CD4-positive, alpha-beta T cell treated with Interleukin-21 for 1 hour (primary cell): ENCODE measurements at places on chromosomes 2 and 18.

DNA sequence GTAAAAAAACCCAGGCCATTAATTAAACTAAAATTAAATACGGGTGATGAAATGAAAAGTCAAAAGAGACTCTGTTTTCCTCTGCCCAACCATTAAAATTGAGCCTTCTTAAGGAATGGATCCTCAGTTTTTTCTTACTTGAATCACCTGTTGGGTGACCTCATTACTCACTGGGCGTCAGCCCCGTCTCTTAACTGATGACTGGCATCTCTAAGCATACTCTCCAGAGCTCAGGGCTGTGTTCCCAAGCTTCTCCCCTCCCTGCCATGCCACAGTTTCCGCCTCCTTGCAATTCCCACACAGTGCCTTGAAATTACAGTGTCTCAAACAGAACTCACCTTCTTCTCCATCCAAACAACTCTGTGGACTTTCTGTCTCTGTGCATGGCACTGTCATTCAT, 421.1 kb upstream of the CELF4 start:
- DNase-seq: no peak

DNA sequence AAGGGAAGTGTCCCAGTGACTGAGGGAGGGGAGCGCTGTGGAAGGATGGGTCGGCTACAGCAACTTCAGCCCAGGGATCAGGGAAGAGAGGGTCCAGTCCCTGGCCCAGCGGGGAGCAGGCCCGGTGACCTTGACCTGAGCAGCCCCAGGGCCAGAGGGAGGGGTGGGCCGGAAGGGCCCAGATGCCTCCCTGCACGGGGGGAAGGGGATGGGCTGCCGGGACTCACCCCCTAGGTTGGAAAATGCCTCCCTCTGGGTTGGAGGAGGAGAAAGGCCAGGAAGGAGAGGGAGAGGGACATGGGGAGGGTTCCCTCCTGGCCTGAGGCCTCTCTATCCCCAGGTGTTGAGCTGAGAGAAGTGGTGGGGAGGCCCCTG, 19.8 kb downstream of the GPC1 start:
- DNase-seq: no peak

DNA sequence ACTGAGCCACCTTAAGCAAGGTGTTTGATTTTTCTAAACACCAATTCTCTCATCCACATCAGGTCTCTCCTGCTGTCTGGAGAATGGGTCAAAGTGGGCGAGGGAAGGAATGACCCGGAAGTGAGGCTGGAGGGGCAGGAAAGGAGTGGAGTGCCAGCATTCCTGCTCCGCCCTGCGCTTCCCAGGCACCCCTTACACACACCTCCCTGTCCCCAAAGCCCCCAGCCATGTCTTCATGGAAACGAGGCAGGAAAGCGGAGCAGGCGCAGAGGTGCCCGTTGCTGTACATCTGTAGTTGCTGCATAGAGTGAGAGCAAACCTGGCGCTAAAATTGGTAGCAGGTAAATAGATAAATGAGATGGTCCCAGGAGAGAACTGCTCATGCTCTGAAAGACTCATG, 27.2 kb upstream of the NT5DC4 start:
- no peak for DNase-seq

DNA sequence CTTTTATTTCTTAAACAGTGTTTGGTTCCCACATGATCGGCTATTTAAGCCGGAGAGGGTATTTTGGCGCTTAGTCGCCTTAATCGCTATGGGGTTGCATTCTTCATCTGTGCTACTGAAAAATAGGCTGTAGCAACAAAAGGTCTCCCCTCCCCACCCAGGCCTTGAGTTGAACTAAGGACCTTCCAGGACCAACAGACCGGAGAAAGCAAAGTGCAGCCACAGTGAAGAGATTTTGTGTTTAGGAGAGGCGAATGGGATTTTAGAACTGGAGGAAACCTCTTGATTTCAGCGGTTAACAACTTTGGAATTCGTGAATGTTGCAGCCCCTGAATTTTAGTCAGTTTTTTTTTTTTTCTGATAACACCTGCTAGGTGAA, 1.4 kb downstream of the ITGA6 start:
- no peak for DNase-seq

DNA sequence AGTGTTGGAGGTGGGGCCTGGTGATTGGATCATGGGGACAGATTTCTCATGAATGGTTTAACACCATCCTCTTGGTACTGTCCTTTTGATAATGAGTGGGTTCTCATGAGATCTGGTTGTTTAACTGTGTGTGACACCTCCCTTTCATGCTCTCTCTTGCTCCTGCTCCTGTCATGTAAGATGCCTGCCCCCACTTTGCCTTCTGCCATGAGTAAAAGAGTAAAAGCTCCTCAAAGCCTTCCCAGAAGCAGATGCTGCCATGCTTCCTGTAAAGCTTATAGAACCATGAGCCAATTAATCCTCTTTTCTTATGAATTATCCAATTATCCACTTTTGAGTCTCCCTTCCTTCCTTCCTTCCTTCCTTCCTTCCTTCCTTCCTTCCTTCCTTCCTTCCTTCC, 317.7 kb downstream of the RDH14 start:
- no peak for DNase-seq

- no peak for DNase-seq
These were observed 33.0 kb downstream of the ADI1 start for GRCh38 chr2:3486047-3487027.

- DNase-seq: no peak
These were observed 163.0 kb upstream of the NOSTRIN start for GRCh38 chr2:168639441-168639898.

GRCh38 chr18:45270289-45270771, 344.9 kb upstream of the SLC14A2 start:
- DNase-seq: no peak

DNA sequence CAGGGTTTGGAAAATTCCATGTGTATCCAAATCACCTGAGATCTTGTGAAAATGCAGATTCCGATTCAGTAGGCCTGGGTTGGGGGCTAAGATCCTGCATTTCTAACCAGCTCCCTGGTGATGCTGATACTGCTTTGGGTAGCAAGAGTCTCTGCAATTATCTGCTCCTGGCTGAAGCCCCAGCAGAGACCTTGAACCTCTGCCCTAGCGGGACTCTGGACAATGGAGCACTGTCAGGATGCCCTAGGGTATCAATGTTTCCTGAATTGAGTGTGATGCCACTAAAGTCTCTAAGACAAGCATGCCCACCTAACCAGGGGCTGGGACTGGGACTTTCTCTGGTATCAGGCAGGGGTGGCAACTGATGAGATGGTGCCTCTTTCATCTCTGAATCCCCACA, 49.4 kb upstream of the KLHL29 start:
- no peak for DNase-seq

DNA sequence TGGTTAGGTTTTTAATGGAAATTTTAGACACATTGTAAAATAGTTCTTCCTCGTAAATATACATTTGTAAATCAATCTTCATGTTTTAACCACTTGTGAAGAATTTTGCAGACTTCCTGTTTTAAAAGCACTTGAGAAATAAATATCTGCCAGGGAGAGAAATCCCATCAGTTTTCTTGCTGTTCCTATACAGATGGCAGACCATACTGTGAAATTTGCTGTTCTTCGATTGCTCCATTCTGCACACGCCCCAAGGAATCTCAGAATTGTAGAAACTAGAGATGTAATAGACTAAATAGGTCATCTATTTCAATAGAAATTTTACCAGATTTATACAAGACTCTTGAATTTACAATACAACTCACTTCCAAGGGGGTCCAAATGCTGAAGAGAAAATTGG, 75.8 kb upstream of the PIK3C3 start:
- DNase-seq: no peak

GRCh38 chr18:70005580-70005979, 57.9 kb upstream of the CD226 start:
- DNase-seq: no peak

GRCh38 chr2:27914805-27915175, 24.3 kb downstream of the BABAM2 start:
- no peak for DNase-seq

GRCh38 chr18:72452328-72452727, 91.8 kb downstream of the CBLN2 start:
- no peak for DNase-seq

DNA sequence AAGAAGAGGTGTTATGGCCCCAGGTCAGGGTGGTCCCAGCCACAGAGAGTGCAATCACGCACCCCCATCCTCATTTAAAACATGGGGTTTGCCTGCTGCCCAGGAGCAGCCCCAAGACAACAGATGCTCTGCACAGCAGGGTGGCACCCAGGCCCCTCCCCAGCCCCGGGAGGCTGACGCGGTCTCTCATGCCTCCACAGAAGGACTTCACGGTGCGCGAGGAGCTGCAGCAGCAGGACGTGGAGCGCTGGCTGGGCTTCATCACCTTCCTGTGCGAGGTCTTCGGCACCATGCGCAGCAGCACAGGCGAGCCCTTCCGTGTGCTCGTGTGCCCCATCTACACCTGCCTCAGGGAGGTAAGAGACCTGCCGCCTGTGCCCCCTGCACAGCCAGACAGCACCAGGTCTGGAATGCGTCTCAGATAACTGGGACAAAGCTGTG, 133.7 kb downstream of the SMAD7 start:
- DNase-seq: no peak

GRCh38 chr2:58137856-58138255, 91.2 kb downstream of the VRK2 start:
- DNase-seq: no peak

DNA sequence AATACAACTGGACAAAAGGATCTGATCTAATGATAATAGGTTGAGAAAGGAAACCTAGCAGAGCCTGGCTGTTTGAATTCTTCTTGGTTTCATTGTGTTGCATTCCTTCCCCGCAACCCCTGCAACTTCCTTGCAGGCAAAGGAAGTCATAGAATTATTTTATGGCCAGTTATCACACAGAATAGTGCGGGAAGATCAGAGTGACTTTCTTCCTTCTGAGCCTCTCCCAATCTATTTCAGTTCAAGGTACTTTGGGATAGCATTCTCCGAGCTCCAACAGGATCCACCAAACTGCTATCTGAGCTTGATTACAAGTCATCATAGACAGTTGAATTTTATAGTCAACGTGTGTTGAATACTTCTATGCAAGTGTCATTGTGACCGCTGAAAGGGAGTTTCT, 441.1 kb downstream of the DCC start:
- DNase-seq: no peak

- DNase-seq: no peak
These were observed 504.7 kb downstream of the ERBB4 start for GRCh38 chr2:212033888-212034287.

DNA sequence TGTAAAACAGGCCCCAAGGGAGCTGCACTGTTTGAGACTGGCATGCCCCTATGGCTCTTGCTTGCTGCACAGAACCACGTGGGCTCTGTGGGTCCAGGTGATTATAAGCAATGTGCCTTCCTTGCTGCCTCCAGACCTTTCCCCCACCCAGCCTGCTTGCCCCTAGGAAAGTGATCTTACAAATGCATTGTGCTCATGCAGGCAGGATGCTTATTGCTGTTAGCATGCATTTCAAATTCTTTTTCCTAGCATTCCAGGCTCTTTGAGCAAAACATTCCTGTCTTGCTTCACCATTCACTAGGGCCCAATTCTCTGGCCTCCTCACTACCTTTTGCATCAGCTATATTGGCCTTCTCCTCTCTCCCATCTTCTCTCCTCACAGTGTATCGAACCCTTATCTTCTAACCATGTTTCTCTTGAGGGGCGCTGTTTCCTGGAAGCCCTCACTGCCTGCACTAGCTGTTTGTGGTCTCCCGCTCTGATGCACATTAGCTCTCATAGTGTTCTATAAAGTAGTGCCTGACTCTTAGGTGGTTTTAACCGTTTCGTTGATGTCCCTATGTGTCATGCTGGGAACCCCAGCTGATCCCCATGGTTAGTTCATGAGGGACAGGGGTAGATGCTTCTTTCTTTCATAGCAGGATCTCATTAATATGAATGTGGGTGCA, 152.9 kb upstream of the EPAS1 start:
- peak; percentile 11 for DNase-seq

DNA sequence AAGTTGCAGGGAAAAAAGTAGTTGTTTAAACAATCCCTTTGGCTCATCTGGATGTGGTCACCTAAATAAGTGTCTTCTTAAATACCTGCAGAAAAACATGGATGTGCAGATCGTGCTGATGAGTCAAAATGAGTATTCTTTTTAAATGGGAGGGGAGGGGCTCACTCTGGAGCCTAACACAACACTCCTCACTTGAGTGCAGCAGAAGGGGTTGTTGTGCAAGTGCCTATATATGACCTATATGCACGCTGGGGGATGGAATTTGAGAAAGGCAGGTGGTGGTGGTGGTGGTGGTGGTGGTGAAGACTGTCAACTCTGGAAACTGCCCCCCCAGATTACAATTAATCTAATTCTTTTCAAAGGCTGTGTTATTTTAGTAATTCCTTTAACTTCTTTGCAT, 77.9 kb upstream of the FAM124B start:
- no peak for DNase-seq

DNA sequence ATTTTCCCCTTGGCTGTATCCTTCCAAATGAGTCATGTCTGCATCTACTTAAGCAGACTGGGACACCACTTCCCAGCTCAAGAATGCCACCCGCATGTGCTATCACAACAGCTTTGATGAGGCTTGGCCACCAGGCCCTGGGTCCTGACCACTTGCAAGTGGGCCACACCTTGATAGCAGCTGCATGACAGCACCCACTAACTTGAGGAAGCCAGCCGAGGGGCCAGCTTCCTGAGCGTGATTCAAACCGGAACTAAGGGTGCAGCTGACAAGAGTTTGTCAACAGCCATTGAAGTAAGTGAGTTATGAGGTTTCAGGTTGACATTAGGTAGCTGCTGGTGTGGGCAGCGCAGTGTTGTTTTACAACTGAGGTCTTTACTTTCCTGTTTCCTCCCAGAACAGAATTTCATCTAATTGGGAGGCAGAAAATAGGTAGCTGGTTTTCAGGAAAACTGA, 54.4 kb downstream of the EPHA4 start:
- peak; percentile 82 for DNase-seq

- no peak for DNase-seq
These were observed 270.8 kb downstream of the NYAP2 start for GRCh38 chr2:225670111-225670974.

GRCh38 chr2:60549238-60549927, 4.1 kb downstream of the BCL11A start:
- DNase-seq: no peak

DNA sequence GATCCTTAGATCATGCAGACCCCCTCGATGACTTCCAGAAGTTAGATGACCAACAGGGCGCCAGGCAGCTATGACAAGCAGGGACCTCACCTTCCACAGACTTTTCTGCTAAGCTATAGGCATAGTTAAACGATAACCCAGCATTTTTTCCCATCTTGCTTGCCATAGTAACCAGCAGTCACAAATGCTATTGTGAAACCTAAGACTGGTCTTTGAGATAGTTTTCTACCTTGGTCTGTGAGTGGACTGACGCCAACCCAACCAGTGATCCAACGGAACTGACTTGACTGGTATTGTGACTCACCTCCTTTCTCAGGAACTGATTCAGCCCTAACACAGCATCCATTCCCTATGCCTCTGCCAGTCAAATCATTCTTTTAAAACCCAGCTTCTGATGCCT, 361.2 kb downstream of the LRRTM4 start:
- DNase-seq: no peak

GRCh38 chr18:8538935-8539334, 70.3 kb upstream of the RAB12 start:
- DNase-seq: no peak

- no peak for DNase-seq
These were observed 20.6 kb upstream of the GCC2 start for GRCh38 chr2:108428286-108429009.

GRCh38 chr2:167595839-167596471, 651.4 kb downstream of the STK39 start:
- DNase-seq: no peak

GRCh38 chr18:54130631-54131030, 93.8 kb downstream of the MBD2 start:
- no peak for DNase-seq

- DNase-seq: no peak
These were observed 111.3 kb upstream of the BOD1L2 start for GRCh38 chr18:57035590-57035989.
